Natural killer cell treated with Interleukin-12 subunit alpha and Interleukin-12 subunit beta and Interleukin-15 and Interleukin-18, amount 100 ng/mL, for 72 hours (primary cell): ENCODE measurements at places on chromosomes 7 and 10.

DNA sequence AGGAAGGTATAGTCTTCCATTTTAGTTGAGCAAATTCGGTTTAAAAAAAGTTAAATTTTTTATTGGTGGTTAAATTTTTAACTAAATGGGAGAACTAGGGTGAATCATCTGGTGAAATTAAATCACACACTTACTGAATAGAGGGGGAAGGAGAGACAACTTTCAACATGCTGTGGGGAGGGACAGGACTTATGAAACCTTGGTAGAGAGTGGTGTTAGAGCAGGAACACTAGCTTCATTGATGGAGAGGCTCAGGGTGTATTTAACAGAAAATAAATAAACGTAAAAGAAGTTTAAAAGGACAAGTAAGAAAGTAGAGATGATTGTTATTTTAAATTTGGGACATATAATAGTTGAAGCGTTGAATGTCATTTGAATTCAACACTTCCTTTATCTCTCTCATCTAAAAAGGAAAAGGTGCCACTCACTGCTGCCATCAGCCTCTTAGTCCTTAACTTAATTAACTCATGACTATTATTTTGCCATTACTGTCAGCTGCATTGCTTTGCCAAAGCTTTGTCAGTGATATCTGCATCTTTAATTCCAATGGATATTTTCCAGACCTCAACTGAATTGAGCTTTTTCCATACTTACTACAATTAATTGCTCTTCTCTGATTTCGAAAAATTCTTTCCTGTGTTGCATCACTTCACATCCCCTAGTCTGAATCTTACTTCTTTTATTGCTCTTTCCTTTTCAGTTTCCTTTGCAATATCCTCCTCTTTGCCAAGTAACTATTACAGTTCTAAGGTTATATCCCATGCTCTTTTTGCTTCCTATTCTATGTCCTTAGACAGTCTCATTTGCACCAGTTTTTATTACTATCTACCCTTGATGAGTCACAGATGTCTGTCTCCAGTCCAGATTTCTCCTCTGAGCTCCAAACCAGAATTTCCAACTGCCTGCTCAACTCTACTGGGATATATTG lies 71.7 kb downstream of the GNAT3 start:
- no peak for DNase-seq

DNA sequence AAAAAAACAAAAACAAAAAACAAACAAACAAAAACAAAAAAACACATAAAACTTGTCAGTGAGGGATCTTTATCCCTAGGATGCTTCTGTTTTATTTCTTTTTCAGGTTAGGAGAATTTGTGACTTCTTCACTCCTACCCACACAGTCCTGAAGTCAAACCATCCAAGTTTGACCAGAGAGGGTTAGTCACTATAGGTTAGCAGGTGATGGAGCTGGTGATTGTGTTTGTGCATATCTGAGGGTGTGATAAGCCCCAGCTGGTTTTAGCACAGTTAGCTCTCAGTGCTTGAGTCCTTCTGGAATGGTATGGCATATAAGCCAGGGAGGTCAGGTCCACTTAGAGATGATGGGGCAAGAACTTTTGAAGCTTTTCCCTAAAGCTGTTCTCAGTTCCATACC lies 11.8 kb upstream of the IKZF1 start:
- no peak for DNase-seq

- DNase-seq, result no peak
Observed at GRCh38 chr7:78017591-78018100, 219.1 kb downstream of the PHTF2 start.

GRCh38 chr10:75395932-75396630 lies 5.5 kb downstream of the ZNF503 start:
- peak; percentile 48 for DNase-seq

GRCh38 chr10:12785415-12785831 lies 216.1 kb downstream of the CCDC3 start:
- no peak for DNase-seq

GRCh38 chr10:102112210-102112817 lies 7.9 kb downstream of the LDB1 start:
- no peak for DNase-seq

DNA sequence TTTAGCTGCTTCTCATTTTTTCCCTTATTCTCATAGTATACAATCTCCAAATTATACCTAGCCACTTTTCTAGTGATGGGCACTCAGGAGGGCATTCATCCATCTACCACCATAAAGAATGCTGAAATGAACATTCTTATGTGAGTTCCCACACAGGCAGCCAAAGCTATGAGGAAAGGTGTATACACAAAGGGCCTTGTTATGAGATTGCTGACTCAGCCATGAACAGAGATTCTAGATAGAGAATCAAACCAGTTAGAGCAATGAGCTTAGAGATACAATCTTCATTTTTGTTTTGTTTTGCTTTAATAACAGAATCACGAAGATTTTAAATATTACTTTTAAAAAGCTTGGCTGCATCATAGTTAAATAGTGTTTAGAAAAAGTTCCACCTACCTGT lies 54.8 kb upstream of the TNKS2 start:
- no peak for DNase-seq

GRCh38 chr7:95684037-95684436 lies 87.7 kb upstream of the PDK4 start:
- no peak for DNase-seq

DNA sequence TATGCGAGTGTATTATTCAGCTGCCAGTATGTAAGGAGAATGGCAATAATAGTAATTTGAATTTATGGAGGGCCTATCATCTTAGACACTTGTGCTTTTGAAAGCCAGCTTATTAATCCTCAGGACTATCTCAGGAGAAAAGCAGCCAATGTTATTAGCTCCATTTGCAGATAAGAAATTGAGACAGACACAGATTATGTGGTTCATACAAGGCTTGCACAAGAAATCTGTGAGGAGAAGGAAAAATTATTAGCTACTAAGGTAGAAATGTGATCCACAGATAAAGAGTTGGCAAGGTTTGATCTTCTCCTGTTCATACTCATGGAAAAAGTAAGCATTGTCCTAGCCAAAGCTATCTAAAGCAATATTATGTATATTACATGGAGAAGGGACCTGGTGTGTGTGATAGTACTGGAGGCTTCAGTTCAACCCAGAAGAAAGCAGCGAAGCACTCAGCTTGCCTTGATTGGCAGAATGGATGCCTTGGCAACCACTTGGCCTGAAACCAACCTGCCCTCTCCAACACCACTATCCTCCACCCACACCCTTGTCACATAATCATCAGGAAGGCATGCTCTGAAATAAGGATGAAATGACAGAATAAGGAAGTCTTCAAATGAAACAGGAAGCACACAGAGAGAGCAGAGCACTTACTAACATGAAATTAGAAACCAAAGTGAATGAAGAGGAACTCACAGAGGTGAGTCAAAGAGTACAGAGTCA lies 18.0 kb downstream of the MACC1 start:
- DNase-seq, result no peak

GRCh38 chr10:70743430-70743788 lies 41.8 kb downstream of the TBATA start:
- peak; percentile 22 for DNase-seq

DNA sequence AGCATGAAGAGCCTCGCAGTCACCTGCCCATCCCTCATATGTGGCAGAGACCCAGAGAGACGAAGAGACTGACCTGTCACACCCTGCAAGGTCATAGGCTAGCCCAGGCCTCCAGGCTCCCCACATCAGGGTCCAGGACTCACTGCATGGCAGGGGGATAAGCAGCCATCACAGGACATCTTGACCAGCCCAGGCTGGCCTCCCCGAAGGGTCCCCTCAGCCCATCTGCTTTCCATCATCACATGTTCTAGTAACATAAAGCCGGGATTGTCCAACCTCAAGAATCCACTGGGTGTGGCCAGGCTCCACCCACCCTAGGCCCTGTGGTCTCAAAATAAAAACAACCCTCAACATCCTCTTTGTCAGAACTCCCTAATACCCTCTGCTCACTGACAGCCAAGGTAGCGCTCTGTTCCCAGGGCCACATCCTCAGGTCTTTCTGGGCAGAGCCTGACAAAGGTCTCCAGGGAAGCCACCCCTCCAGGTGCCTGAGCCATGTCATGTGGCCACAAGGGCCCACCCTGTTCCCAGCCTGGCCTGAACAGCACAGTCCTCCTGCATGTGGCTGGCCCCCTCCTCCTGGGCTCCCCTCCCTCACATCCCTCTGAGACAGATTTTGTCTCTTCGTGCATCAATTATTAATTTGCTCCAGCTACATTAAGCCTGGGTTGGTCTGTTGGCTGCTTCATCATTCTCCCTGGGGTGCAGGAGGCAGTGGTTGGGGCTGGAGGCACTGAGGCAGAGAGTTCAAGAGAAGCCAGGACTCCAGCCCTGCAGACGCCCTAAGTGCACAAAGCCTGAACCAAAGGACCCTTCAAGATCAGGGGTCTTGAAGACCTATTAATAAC lies 131.8 kb upstream of the UNC5B start:
- no peak for DNase-seq

GRCh38 chr7:127253281-127254162 lies 781 bp upstream of the GRM8 start:
- no peak for DNase-seq

- DNase-seq, result no peak
Observed at GRCh38 chr7:11346302-11346701, 372.6 kb downstream of the PHF14 start.
